ENCODE measurements at places on chromosomes 1 and 21.
A peak's percentile ranks its signal among the peaks of the same experiment; 100 is the strongest.

- DNase-seq = peak; percentile 6
Measured at GRCh38 chr21:26686278-26686677, 113.2 kb upstream of the CYYR1 start.

- no peak for DNase-seq
Measured at GRCh38 chr1:168550971-168551370, 7.2 kb upstream of the XCL2 start.

- DNase-seq = no peak
Measured at GRCh38 chr1:212035835-212036605, 472 bp downstream of the DTL start.

GRCh38 chr1:153658400-153659174 lies at the start of gene SNAPIN:
TSS of gene SNAPIN (plus strand) at chr1:153658703. CDS start at chr1:153658744, 41 bp downstream.
- DNase-seq = peak; percentile 93

DNA sequence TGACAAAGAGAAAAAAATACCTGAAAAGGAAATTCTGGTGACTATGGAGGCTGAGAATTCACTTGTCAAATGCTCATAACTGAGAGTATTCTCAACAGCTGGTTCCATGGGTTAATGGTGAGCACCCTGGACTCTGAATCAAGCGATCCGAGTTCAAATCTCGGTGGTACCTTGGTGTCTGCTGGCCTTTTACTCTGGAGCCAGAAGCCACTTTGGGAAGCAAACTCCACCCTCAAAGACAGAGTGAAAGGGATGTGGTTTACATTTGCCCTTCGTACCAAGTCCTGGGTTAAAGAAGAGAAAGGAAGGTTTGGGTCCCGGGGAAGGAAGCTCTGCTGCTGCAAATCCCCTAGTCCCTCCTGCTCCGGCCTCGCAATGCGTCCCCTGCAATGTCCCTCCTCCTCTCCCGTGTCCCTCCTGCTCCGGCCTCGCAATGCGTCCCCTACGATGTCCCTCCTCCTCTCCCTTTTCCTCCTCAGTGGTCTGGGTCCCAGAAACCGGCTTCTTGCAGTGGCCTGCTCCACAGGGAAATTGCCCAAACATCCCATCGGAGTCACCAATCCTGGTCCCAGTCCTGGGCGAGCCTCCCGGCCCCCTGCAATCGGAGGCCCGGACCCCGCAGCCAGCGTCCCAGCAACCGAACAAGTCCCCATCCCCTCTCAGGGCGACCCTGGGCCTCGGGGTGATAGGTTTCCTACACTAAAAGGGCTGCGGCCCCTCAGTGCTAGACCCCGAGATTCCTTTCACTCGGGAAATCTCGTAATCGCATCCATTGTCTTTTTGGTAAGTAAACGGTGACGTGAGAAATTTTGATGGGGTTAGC lies 129.4 kb downstream of the PPIAL4G start:
- peak; percentile 52 for DNase-seq

- DNase-seq = no peak
Measured at GRCh38 chr21:30425826-30426225, at the start of gene KRTAP13-3. TSS of gene KRTAP13-3 (minus strand) at chr21:30425926. CDS start at chr21:30425912, 14 bp downstream.

- no peak for DNase-seq
Measured at GRCh38 chr1:22584001-22584562, 20.8 kb downstream of the EPHA8 start.

DNA sequence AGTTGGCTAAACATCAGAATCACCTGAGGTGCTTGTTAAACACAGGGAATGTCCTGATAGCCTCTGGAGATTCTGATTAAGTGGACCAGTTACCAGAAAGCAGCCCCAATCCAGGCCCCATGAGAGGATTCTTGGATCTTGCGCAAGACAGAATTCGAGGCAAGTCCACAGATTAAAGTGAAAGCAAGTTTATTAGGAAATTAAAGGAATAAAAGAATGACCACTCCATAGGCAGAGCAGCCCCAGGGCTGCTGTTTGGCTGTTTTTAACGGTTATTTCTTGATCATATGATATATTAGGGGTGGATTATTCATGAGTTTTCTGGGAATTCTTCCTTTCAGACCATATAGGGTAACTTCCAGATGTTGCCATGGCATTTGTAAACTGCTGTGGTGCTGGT lies 176.2 kb downstream of the ROR1 start:
- DNase-seq = no peak

DNA sequence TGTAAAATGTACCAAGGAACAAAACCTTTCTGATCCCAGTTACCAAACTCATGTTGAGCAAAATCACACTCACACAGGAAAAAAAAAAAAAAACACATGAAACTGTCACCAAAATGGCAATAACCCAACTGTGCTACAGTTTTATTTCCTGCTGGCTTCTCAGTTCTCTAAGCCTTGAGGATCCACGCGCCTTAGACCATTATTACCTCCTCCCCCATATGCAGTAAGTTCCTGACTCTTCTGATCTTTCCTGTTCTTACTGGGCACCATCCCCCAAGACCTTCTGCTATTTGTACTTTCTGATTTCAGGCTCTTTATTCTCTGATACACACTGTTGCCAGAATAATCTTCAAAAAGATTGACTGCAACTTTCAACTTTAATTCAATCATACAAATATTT lies 79.6 kb downstream of the SLC45A1 start:
- no peak for DNase-seq

- DNase-seq = no peak
Measured at GRCh38 chr21:46256501-46256994, 28.0 kb upstream of the LSS start.

DNA sequence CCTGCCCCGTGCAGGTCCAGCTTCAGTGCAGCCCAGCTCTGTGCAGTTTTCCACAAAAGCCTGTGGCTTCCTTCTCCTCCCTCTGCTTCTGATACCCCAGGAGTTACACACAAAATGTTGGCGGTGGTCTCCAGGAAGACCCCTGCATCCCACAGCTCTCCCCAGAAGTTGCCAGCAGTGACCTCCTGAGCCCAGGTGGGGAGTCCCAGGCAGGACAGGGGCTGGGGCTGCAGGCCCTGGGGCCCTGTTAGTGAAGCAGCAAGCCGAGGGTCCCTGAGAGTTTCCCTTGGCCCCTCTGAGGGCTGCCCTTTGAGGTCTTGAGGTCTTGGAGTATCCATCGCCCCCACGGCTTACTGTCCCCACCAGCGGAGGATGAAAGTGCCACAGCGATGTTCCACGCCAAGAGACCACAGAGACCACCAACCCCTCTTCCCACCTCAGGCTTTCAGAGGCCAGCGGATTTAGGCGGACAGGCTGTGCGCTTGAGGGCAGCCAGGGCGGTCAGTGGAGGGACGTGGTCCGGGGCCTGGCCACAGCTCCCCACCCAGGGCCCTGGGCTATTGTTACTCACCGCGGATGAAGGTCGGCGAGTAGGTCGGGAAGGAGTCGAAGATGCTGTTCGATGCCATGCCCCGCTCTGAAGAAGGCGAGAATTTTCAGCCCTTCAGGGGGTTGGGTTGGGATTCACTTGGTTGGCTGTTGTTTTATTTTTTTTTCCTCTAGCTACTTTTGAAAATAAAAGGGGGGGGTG lies 34.0 kb upstream of the RUNX3 start:
- DNase-seq = no peak

DNA sequence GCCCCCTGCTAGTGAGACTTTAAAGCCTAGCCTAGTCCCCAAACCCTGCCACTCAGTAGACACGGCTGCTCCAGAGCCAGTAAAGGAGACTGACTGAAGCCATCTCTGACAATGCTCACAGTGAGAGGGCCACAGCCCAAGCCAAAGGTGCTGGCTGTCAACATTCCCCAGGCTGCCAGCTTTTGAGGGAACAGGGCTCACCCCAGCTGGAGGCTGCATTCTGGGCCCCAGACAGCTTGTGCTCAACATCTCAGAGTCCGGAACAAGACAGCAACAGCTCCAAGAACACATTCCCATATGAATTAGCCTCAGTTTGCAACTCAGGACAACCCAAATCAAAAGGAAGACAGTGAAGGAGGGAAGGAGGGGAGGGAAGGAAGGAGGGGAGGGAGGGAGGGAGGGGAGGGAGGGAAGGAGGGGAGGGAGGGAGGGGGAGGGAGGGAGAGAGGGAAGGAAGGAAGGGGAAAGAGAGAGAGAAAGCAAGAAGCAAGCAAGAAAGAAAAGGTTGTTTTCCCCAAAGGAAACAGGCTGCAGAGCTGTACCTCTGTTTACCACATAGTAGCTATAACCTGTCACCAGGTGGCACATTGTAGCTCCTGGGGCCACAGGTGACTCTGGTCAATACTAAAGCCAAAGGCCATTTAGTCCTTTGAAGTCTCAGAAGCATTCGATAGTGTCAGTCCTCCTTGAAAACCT lies 5.4 kb downstream of the ARTN start:
- no peak for DNase-seq

DNA sequence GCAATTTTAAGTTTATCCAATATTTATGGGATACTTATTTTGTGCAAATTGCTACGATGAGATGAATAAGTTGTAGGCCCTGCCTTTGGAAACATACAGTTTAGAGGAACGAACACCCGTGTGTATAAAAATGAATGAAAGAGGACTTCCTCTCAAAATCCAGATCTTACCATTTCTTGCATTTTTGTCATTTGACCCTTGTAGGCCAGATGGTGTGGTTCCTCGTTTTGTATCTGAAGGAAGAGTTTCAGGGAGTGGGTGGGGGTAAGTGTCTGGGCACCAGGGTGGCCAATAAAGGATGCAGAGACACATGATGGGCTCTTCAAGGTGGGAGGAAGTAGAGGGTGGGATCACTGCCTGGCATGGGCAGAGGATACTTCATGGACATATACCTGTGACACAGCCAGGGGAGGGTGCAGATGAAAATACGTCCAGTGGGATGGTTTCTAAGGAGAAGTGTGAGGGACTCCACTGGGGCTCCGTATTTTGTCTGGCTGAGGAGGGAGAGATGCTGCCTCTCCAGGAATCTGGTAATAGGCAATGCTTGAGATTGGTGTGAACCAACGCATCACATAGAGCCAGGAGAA lies 14.4 kb downstream of the MAPKAPK2 start:
- no peak for DNase-seq

DNA sequence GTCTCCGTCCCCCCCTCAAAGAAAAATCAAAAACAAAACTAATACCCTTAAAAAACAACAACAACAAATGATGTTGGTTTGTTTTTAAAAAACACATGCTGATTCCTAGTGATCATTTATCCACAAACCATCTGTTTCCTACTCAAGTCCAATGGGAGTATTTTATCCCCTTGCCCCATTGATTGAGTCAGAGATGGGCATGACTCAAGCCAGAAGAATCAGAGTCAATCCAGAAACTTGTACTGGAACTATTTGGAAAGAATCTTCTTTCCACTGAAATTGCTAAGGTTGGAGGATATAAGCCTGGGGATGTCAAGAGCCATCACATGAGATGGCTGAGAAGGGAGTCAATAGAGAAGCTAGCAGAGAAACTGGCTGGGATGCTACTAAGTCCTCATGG lies 176.4 kb downstream of the MIS18A start:
- DNase-seq = no peak

GRCh38 chr1:117886101-117886795 lies 43.2 kb downstream of the GDAP2 start:
- DNase-seq = no peak

GRCh38 chr1:179921981-179922872 lies 32.4 kb upstream of the CEP350 start:
- DNase-seq = no peak

DNA sequence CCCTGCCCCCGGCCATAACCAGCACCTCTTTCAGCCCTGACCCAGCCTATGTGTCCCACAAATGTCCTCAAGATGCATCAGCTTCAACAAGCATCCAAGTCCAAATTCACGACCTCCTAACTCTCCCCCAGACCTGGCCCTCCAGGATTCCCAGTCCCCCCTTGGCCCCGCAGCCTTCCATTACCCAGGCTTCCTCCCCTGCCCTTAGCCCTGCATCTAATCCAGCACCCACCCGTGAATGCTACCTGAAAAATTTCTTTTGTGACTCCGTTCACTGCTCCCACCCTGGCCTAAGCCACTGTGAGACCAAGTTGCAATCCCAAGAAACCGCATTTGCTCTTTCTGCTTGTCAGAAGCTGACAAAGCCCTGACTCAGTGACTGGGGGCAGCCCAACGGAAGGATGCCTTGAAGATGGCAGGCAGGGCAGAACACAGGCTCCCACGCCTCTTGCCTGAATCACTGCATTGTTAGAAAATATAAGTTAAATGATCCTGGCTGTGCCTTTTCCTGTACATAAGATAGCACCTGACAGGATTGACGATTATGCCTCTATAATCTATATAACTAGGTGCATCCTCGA lies 939 bp upstream of the MFAP2 start:
- no peak for DNase-seq

DNA sequence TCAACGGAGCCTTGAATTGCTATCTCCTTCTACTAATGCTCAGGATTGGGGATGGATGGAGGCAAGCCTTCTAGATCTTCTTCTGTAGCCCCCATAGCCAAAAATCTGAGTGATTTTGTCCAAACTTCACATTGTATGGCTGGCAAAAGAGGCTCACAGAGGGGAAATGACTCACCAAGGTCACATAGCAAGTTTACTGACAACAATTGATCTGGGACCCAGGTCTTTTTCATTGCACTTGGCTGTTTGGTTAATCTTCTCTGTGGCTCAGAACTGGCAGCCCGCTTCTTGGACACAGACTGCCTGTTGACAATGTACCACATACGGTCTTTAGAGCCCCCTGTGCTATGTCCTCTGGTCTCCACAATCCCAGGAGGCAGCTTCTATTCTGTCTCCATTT lies 3.0 kb upstream of the LACTBL1 start:
- DNase-seq = no peak

- no peak for DNase-seq
Measured at GRCh38 chr1:21707891-21708290, 38.7 kb upstream of the RAP1GAP start.

DNA sequence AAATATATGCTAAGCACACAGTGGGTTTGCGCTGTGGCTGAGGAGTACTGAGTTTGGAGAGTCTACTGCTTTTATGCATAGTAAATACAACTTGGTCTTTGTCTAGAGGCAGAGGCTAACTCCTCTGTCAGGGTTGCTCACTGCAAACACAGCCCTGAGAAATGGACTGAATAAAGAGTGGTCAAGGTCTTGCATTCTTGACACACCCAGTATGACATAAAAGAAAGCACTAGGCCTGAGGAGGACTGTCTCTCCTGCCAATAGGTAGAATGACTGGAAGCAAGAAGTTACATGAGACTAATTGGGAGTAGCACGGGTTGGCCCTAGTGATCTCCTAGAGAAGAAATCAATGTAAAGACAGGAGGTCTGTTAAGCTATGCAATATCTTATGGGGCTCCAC lies 367.2 kb upstream of the B3GALT2 start:
- no peak for DNase-seq

- DNase-seq = no peak
Measured at GRCh38 chr21:45427331-45428271, 22.6 kb downstream of the COL18A1 start.
